ENCODE measurements at places on chromosomes 7 and 10.

- no peak for DNase-seq
Measured at GRCh38 chr7:6320791-6321190, 48.4 kb upstream of the CYTH3 start.

GRCh38 chr10:48365668-48366067 is 59.2 kb downstream of the MAPK8 start:
- no peak for DNase-seq

GRCh38 chr10:30979956-30980355 is 51.7 kb downstream of the ZNF438 start:
- no peak for DNase-seq

- no peak for DNase-seq
Measured at GRCh38 chr7:108454674-108455550, 1.3 kb downstream of the NRCAM start.

DNA sequence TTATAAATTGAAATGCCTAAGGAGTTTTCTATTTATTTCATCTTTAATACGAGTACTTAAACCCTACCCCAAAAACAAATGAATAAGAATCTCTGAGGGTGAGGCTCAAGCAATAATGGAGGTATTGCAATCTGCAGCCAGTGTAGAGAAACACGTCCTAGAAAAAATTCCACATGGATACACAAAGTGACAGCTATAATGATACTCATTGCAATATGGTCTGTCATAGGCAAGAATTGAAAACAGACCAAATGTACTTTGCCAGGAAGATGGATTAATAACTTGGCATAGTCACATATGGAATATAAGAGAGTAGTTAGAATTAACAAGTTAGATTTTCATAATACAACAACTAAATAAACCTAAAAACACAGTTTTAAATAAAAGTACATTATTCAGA is 440.1 kb upstream of the STEAP1 start:
- no peak for DNase-seq

- DNase-seq = no peak
Measured at GRCh38 chr7:136741941-136742340, 126.5 kb upstream of the CHRM2 start.

DNA sequence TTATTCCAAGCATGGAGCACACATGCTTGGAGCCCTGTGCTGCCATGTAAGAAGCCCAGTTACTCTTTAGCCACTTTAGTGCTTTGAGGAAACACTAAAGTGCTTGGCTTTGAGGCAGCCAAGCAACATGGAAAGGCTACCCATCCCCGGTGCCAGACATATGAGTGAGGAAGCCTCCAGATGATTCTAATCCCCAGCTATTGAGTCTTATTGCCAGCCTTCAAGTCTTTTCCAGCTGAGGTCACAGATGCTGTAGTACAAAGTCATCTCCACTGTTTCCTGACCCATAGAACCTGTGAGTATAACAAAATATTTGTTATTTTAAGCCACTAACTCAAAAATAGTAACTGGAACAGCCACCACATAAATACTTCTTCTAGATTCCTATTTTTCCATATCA is 91.4 kb upstream of the CYP26C1 start:
- no peak for DNase-seq

DNA sequence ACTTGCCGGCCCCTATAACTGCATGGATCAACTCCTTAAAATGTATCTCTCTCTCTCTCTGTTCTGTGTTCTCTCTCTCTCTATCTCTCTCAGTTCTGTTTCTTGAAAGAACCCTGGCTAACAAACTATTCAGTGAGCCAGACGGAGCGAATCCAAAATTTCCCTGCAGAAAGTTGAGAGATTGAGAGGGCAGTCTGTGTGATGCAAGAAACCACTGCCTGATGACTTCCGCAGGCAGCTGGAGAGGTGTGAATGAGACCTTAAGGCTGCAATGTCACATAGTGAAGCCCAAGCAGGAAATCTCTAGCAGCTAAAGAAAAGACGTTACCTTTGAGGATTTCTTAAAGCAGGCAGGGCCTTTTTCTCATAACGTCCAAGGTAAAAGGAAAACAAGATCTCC is 17.3 kb downstream of the FAM107B start:
- no peak for DNase-seq

GRCh38 chr10:79314761-79315601 is 32.3 kb upstream of the PPIF start:
- no peak for DNase-seq

DNA sequence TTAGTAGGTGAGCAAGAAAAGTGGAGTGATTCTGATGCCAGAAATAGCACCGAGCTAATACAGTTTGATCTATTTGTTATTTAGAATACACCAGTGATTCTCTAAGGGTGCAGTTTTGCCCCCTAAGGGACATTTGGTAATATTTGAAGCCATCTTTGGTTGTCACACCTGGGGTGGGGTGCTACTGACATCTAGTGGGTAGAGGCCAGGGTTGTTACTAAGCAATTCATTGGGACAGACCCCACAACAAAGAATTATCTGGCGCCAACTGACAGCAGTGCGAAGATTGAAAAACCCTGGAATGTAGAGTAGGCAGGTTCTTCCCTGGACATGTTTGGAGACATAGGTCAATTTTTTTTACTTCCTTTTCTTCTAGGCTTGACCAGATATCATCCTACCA is 14.6 kb downstream of the PALS2 start:
- no peak for DNase-seq

DNA sequence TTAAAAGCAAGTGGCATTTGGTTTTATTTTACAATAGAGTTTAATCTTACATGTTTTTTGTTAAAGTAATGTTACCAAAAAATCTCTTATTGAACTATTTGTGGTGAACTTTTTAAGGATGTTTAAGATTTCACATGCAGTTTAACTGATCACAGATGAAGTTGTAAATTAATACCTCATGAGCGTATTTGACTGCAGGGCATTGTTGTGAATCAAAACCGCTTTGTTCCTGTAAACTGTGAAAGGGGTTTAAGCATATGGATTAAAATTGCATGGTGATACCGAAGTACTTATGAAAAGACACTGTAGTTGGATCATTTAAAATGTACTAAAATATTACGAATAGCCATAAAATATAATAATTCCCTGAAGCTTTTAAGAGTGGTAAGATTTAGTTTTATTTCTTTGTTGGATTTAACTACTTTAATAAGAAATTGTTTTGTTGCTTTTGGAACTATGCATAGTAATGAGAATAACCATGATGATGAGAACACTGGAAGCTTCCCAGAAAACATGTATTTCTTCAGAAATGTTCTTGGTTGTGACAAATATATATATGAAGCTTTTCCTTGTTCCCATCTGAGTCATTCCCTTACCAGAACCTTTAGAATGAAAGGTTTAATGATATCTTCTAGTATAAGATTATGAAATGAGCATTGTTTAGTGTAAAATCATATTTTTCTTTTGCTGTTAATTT is 131.3 kb downstream of the ADK start:
- DNase-seq = no peak

GRCh38 chr7:5703572-5704533 is 77.6 kb downstream of the RNF216 start:
- DNase-seq = no peak

DNA sequence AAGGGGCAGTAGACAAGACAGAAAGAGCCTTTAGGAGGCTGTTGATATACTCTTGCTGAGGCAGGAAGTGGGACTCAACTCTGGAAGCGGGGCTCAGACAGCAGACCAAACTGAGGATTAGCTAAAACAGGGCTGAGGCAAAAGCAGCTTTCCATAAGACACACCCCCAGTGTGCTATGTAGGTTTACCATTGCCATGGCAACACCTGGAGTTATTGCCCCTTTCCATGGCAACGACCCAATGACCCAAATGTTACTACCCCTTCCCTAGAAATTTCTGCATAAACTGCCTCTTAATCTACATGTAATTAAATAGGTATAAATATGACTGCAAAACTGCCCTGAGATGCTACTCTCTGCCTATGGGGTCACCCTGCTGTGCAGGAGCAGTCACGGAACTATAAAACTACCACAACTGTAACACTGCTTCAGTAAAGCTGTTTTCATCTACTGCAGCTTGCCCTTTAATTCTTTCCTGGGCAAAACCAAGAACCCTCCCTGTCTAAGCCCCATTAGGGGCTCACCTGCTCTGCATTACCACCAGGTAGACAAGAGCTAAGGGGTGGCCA is 348.4 kb upstream of the PODXL start:
- DNase-seq = no peak

DNA sequence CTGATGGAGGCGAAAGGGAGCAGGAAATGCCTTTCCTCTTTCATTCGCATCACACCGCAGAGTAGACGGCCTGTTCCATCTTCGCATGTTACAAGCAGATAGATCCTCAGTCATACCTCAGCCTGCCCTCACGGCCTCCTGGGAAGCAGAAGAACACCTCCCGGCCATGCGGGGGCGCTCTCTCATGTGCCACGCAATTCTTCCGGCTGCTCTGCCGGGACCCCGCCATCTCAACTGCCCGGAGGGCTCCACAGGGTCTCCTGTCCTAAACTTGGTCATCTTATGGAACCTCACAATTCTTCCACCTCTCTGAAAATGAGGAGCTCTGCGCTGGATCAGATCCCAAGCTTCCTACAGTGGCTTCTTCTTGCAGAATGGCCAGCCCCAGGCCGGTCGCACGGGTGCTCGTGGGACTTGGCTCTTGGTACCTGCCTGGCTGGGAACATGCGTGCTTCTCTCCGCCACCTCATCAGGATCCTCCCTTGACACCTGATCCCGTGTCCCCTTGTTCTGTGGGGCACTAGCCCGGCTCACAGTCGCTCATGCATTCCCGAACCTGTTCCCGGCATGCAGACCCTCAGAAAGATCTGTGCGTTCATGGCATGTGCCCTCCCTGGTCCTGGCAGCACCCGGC is 262.8 kb upstream of the SHH start:
- DNase-seq = no peak

DNA sequence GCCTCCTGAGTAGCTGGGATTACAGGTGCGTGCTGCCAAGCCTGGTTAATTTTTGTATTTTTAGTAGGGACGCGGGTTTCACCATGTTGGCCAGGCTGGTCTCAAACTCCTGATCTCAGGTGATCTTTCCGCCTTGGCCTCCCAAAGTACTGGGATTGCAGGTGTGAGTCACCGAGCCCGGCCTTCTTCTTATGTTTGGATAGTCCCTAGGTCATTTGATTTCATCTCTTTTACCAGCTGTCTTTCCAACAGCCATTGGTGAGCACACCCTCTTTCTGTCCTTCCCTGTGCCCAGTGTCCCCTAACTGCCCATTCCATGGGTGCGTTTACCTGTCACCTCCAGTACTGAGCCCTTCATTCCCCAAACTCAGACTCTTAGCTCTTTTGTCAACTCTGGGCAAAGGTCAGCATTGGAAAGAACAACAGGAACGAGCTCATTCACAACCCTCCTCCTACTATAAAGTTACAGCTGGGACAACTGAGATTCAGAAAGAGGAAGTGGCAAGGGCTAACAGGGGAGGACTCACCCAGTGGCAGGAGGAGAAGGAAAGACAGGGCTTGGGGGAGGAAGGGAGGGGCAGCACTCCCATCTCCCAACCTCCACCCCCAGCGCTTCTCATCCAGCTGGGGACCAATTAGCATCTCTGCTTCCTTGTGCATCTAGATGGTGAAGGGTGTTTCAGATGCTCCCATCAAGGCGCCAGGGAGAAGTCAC is 5.6 kb downstream of the SSC4D start:
- DNase-seq = no peak

- DNase-seq = no peak
Measured at GRCh38 chr7:42236976-42237810, at the start of gene GLI3. Gene GLI3, minus strand, starts transcription at chr7:42237209. Its CDS starts 13,956 bp downstream, at chr7:42223253.

GRCh38 chr7:6579446-6579845 is 2.2 kb downstream of the ZDHHC4 start:
- no peak for DNase-seq

GRCh38 chr10:86861351-86861750 is 96.1 kb downstream of the MMRN2 start:
- no peak for DNase-seq

GRCh38 chr7:151242159-151243044 is 6.1 kb downstream of the SMARCD3 start:
- no peak for DNase-seq

- no peak for DNase-seq
Measured at GRCh38 chr7:119320316-119320715, 952.7 kb upstream of the KCND2 start.

GRCh38 chr10:79409726-79410085 is 35.7 kb downstream of the ZCCHC24 start:
- no peak for DNase-seq

GRCh38 chr7:69450456-69450855 is 147.8 kb upstream of the AUTS2 start:
- no peak for DNase-seq

- no peak for DNase-seq
Measured at GRCh38 chr10:28135258-28135657, 136.4 kb upstream of the ODAD2 start.

GRCh38 chr10:113057948-113058522 is 108.0 kb downstream of the TCF7L2 start:
- DNase-seq = no peak

- DNase-seq = no peak
Measured at GRCh38 chr10:88194041-88194887, 330.8 kb downstream of the PTEN start.

- no peak for DNase-seq
Measured at GRCh38 chr10:128061306-128062300, 64.6 kb downstream of the MKI67 start.

GRCh38 chr7:141386881-141387280 is 164.3 kb upstream of the AGK start:
- no peak for DNase-seq

DNA sequence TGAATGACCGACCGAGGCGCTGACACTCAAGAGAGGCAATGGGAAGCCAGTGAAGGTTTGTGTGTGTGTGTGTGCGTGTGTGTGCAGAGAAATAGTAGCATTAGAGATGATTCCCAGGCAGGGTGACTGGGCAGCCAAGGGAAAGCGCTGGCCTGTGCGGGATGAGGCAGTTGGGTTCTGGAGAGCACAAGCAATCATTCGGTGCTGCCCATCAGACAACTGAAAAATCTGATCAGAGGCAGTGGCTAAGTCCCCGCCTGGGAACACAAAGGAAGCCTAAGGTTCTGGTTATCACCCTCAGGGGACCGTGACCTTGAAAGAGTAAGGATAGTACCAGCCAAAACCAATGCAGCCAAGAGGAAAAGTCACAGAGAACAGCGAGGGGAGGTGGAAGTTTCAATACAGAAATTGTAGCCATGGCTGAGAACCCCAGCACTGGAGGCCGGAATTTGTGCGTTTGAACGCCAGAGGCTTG is 868 bp upstream of the PDCD4 start:
- DNase-seq = no peak

GRCh38 chr10:75582102-75582501 is 150.7 kb downstream of the LRMDA start:
- no peak for DNase-seq

DNA sequence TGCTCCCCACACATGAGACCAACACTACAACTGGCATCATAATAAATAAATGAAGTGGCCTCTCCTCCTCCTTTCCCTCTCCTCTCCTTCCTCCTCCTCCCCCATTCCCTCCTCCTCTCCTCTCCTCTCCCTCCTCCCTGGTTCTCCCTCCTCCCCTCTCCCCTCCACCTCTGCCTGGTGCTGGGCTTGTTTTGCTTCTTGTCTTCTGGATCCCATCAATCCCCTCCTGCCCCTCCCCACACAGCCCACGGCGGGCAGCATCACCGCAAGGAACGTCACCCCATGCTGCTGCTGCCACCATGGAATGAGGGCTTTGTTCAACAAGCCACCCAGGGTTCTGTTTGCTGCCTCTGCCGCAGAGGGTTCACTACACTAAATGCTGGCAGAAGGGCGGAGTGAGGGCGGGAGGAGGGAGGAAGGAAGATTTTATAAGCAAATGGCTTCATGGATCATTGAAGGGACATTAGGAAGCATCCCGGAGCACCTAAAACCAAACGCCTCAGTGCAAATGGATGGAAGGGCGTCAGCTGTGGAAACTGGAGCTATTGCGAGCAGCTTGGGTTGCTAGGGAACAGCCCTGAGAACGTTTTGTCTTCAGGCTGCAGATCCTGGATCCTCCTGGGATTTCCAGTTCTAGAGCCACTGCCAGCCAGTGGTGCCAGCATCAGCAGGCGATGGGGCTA is 379.7 kb upstream of the ZMIZ1 start:
- no peak for DNase-seq
